ENCODE measurements at places on chromosomes 3 and 15. TPM values are rescaled to one million over a fixed set of nuclear protein-coding genes. Genes with fewer than 3 reads are reported as not detected.

The HTR3D gene
- polyA plus RNA-seq = not detected

The CORO2B gene
- polyA plus RNA-seq = 4.8 TPM

The KATNBL1 gene
- polyA plus RNA-seq = 123 TPM

The OCA2 gene
- 2.2 TPM for polyA plus RNA-seq

The LYZL4 gene
- polyA plus RNA-seq = not detected

The HTR3E gene
- not detected for polyA plus RNA-seq

The DNAJA4 gene
- 78.5 TPM for polyA plus RNA-seq

The ARGFX gene
- not detected for polyA plus RNA-seq

The SLC12A1 gene
- polyA plus RNA-seq = 0.07 TPM

The SEMA7A gene
- polyA plus RNA-seq = 7.6 TPM

The ACP3 gene
- polyA plus RNA-seq = 0.29 TPM

The ITIH3 gene
- polyA plus RNA-seq = 2.9 TPM

The LINGO1 gene
- 8.2 TPM for polyA plus RNA-seq

The CDHR4 gene
- polyA plus RNA-seq = 0.15 TPM

The C3orf49 gene
- 0.30 TPM for polyA plus RNA-seq

The KY gene
- polyA plus RNA-seq = 47.3 TPM

The EXOG gene
- polyA plus RNA-seq = 24.1 TPM

The SERINC4 gene
- 0.41 TPM for polyA plus RNA-seq

The SNTN gene
- polyA plus RNA-seq = 0.35 TPM

The RPN1 gene
- 103 TPM for polyA plus RNA-seq

- DNase-seq = no peak
Measured at GRCh38 chr3:123078101-123078500, 11.3 kb downstream of the PDIA5 start.

DNA sequence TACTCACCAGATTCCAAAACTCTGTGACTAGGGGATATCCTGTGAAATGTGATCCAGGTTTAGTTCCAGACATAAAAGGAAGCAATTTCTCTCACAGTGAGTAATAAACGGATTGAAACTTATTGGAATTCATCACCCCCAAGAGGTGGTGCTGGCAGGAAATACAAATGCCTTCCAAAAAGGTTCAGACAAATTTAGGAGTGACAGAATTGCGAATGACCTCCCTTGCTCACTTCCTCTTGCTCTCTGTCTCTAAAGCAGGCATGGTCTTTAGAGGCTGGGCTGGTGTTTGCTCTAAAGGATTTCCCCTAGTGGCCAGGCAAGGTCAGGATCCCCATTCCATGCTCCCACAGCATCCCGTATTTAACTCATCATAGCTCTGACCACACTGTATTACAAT lies 449.4 kb upstream of the PPP2R3A start:
- no peak for DNase-seq

DNA sequence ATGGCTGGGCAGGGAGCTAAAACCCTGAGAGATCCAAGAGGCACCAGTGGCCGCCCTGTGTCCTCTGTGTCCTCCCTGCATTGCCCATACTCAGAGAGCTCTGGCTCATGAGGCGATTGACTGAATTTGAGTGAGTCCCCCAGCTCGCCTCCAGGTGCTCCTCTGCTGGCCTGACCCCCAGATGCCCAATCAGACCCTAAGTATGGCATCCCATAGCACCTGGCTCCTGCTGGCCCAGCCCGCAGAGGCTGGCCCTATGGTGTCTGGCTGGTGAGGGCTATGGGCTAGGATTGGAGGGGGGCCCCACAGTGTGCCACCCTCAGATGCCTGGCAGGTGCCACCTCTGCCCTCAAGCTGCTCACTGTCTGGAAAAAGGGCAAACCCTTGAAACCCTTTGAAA lies 1.6 kb upstream of the TKT start:
- DNase-seq = no peak

DNA sequence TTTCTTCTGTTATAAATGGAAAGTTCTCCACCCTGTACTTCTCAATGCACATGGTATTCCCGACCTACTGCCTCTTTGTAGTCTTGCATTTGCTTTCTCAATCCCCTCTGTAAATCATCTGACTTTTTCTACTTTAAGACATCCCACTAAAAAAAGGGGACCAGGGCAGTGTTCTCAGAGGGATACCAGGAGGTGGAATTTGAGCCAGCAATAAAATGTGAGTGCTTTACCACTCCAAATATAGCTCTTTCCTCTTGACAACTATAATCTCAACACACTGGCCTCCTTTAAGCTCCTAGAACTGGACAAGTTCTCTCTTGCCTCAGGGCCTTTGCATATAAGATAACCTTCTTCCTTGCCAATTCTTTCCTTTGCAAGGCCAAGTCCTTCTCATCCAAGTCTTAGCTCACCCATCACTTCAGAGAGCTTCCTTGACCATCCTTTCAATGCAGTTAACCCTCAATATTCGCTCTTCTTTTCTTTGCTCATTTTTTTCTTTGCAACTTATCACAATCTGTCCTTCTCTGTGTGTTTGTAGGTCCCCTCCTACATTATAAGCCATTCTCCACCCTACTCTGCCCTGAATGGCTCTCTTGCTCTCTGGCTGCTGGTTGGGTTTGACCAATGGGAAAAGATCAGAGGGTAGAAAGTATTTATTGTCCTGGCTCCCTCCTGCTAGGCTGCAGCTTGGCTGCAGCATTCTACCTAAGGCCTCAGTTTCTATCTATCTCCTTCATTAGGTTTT lies 93.4 kb downstream of the PRICKLE2 start:
- no peak for DNase-seq

- DNase-seq = peak; percentile 21
Measured at GRCh38 chr3:149965278-149965677, 5.4 kb downstream of the PFN2 start.

GRCh38 chr3:47950453-47951169 lies 65.6 kb downstream of the MAP4 start:
- DNase-seq = peak; percentile 31

- DNase-seq = no peak
Measured at GRCh38 chr3:150436161-150436560, 28.1 kb downstream of the TSC22D2 start.

DNA sequence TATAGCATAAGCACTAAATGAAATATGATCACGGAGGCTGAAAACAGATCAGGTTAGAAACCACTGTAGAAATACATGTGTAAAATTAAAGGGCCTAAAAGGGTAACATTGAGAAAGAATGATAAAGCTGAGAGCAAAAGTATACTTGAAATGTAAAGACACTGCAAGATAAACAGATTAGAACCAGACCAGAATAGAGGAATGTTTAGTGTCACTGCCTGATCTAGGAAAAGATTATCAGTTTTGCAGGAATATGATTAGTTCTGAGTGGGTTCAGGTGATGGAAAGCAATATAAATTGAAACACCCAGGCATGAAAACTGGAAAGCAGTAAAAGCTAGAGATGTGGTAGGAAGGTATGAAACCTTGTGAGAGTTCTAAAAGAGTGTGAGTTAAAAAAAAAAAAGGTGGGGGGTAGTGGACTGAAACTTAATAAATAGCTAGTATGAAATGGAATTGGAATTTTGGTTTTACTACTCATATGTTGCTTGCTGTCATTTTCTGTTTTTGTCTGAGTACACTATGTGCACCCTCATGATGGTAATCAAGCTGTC lies 16.0 kb upstream of the C3orf38 start:
- no peak for DNase-seq

GRCh38 chr3:101851072-101851770 lies 1.9 kb downstream of the NFKBIZ start:
- DNase-seq = peak; percentile 43

DNA sequence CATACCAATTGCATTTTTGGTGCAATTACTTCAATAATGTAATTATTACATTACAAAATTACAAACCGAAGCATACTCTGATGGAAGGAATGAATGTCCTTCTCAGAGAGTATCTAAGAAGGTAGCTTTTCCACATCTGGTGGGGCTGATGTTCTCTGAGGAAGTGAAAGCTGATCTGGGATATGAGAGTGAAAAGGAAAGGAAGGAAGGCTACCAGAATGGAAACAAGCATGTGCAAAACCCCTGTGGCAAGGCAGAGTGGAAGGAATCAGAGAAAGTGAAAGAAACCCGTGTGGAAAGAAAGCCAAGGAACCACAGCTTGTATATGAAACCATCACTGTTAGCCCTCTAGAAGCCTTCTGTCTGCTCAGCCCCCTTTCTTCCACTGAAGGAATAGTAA lies 35.3 kb upstream of the GOLGA8A start:
- no peak for DNase-seq

DNA sequence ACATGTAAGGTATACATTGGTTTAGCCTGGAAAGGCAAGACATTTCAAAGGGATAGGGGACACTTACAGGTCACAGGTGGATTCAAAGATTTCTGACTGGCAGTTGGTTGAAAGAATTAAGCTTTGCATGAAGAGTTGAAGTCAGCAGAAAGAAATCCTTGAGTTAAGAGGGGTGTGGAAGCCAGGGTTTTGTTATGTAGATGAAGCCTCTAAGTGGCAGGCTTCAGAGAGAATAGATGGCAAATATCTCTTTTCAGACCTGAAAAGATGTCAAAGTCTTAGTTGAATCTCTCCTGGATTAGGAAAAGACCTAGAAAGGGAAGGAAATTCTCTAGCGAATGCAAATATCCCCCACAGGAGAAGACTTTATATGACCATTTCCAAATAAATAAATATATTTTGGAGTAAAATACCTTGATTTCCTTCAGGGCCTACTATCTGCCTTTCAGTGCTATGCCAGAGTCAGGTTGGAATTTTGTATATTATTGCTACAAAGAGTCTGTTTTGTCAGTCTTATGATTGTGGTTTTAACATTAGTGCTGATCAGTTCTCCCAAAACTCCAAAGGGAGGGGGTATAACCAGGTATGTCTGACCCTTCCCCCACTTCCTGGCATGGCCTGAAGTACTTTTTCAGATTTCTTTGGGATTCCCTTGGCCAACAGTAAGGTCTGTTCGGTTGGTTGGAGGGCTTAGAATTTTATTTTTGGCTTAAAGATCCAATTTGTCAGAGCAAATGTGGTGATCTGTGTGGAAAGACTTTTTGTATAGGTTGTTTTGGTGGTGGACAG lies 286.4 kb downstream of the LRTM1 start:
- no peak for DNase-seq

DNA sequence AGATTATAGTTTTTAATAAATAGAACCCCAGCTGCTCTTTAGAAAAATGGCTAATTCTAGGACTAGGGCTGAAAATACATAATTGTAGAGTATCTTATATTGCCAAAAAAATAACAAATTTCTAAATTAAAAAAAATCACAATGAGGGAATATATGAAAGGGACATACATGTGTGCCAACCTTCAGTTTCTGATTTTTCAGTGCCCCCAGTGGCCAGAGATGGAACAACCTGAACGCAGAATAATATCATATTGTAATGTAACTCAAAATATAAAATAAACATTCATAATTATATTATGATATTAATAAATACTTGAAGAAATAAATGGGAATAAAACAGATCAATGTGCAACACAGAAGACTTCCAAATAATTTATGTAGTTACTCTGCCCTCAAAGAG lies 460.5 kb downstream of the ZNF385D start:
- no peak for DNase-seq

- peak; percentile 64 for DNase-seq
Measured at GRCh38 chr3:157135671-157136396, 24.1 kb downstream of the CCNL1 start.

DNA sequence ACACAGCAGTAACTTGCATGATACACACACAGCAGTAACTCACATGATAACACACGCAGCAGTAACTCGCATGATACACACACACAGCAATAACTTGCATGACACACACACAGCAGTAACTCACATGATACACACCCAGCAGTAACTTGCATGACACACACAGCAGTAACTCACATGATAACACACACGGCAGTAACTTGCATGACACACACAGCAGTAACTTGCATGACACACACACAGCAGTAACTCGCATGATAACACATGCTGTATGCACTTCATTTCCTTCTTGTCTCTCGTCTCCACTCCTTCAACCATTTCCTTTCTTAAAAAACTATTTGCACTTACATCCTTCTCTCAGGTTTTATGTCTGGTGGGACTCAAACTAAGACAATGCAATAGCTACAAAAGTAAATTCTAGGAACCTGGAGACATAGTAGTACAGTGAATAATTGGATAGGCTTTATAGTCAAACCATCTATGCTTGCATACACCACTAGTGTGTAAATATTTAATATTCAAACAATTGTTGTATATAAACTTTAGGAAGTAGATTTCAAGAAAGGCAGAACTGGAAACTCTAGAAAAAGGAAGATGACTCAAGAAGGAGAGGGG lies 130.8 kb downstream of the UACA start:
- DNase-seq = no peak

- DNase-seq = peak; percentile 52
Measured at GRCh38 chr15:40238532-40239403, at the start of gene PAK6. TSS of gene PAK6 (plus strand) at chr15:40239063. CDS start at chr15:40264786, 25,723 bp downstream.

DNA sequence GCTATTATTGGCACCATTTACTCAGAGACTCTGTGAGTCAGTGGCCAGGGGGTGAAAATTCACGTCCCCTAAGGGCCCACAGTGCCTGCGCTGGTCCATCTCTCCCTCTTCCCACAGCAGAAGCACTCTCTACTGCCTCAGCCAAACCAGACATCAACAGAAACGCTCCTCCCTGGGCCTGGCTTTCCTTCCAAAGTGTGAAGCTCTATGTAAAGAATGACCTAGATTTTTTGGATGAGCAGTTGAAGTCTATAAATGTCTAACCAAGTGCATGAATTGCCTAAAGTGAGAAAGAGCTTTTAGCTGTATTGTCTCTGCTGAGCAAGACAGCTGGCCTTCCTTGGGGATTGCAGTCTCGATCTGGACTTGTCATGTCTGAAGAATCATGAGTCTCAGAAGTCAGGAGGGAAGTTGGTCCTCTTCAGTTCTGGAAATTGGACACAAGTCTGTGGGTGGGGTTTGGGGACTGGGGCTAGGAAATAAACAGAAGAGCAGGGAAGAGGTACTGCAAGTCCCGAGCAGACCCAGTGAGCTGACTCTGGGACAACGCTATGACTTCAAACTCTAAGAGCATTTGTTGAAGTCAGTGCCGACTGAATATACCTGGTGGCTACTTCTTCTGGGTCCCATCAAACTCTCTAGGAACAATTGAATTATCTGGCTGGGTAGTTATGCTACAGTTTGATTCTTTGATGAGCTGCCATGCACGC lies 29.0 kb downstream of the RASGRP1 start:
- peak; percentile 69 for DNase-seq

- no peak for DNase-seq
Measured at GRCh38 chr3:126737527-126737926, 33.5 kb downstream of the CHCHD6 start.

All from muscle of leg (tissue), 16 donors.